Stimulated activated CD8-positive, alpha-beta memory T cell treated with anti-CD3 and anti-CD28 coated beads, Interleukin-12 subunit alpha, Interleukin-12 subunit beta, amount 100 ng/mL, for 1 hour (primary cell): ENCODE measurements at places on chromosomes 4 and X.

DNA sequence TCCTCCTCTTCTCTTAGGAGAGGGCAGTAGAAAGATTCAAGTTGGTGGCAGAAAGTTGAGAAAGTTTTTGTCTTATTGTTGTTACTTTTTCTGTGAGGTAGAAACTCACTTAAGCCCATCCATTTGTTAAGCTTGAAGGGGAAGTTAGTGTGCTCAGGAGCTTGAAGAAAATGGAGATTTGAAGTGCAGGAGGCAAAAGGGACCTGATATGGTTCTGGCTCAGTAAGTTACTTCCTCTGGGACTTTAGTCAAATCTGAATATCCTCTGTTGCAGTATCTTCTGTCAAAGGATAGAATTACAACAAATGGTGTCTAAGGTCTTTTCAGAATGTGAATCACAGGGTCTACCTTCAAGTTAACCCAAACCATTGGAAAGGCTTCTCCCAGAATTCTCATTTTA lies 46.2 kb downstream of the CXCL13 start:
- DNase-seq: no peak

DNA sequence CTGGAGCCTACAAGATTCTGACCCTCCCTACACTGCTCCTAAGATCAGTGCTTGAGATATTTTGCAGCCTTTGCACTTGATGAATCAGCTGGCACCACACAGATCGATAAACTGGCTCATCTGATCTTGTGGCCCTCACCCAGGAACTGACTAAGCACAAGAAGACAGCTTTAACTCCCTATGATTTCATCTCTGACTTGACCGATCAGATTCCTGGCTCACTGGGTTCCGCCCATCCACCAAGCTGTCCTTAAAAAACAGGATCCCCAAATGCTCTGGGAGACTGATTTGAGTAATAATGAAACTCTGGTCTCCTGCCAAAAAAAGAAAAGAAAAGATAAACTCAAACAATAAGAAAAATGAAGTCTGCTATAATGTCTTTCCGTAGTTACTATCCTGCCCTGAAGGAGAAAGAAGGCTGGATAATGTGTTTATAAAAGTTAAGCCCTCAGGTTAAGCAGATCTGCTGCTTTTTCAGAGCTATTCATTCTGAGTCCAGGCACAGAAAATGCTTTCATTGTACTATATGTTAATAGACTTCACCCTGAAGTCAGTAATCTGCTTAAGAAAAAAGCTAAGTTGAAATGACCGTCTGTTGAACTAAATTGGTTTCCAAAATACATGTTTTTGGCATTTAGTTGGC lies 795.2 kb downstream of the TRIML1 start:
- no peak for DNase-seq

DNA sequence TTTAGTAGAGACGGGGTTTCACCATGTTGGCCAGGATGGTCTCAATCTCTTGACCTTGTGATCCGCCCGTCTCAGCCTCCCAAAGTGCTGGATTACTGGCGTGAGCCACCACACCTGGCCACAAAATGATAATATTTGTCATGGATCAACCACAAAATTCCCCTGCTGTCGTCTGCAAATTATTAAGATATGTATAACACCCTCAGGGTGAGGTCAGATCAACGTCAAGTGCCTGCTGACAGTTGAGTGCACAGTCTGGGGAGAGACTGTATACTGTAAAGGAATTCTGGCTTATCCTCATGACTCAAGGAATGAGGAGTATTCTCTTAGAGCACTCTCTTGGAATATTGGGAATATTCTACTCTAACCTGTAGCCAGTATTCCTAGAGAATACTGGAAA lies 11.2 kb downstream of the EPGN start:
- DNase-seq: no peak

- no peak for DNase-seq
Measured at GRCh38 chr4:107801766-107802211, 22.9 kb upstream of the SGMS2 start.

- DNase-seq: no peak
Measured at GRCh38 chrX:38891641-38892413, 90.6 kb downstream of the MID1IP1 start.

GRCh38 chr4:148261848-148262247 lies 180.4 kb downstream of the NR3C2 start:
- DNase-seq: no peak

DNA sequence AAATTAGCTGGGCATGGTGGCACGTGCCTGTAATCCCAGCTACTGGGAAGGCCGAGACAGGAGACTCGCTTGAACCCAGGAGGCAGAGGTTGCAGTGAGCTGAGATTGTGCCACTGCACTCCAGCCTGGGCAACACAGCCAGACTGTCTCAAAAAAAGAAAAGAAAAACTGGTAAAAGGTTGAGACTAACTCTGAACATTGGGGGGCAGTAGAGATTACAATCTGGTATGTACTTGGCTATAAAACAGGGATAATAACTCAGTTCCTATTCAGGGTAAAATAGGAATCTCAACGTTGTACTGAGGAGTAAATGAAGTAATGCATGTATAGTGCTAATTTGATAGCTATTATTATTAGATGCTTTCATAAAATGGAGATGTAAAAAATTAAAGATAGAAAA lies 12.5 kb upstream of the KLF8 start:
- no peak for DNase-seq

DNA sequence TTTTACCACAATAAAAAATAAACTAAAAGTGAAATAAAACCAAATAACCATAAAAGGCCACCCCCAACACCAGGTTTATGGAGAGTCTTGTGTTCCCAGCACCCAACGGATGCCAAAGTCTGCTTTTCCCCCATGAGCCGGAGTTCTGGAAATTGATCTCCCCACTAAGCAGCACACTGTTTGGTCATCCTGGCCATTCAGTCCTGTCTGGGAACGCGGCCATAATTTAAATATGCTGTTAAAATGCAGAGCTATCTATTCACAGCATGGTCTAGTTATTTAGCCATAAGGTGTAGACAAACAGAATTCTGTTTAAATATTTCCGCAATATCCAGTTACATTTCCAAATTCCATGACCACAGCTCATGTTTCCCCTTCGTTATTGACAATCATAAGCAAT lies 129.6 kb upstream of the TBL1X start:
- no peak for DNase-seq

- no peak for DNase-seq
Measured at GRCh38 chr4:156762851-156763250, 208.7 kb downstream of the PDGFC start.

- DNase-seq: no peak
Measured at GRCh38 chr4:165293061-165293460, 34.4 kb upstream of the MSMO1 start.
